Ovary (tissue), 10 donors: ENCODE measurements at places on chromosomes 5 and 9. TPM values are rescaled to one million over a fixed set of nuclear protein-coding genes. Genes with fewer than 3 reads are reported as not detected.

- no peak overlapping the region for H3K27ac ChIP-seq
- H3K4me1 ChIP-seq, result no peaks in the 10 kb centered on the region
- DNase-seq, result no peak
- no peaks in the 10 kb centered on the region for H3K36me3 ChIP-seq
- no peaks in the 10 kb centered on the region for H3K27me3 ChIP-seq
- H3K4me3 ChIP-seq, result no peak overlapping the region
Observed at GRCh38 chr5:123845356-123846100, 333.6 kb downstream of the CSNK1G3 start.

PTGS1 gene
- 1.4 TPM for total RNA-seq

DNA sequence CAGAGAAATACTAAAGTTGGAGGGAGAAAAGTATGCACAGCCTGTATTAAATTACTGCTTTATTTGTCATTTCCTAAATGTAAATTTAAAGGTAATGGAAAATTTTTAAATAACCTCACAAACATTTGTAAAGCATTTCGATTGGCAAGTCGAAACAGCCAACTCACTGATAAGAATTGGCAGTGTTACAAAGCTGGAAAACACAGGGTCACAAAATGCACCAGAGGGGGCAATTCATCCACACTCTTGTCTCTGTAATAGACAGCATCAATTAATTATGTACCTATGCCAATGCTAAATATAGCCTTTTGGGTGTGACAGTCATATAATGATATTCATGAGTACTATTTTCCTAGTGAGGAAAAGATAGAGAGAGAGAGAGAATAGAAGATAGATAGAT lies 140.6 kb upstream of the PRLR start:
- no peaks in the 10 kb centered on the region for H3K36me3 ChIP-seq
- no peaks in the 10 kb centered on the region for H3K27me3 ChIP-seq
- H3K4me1 ChIP-seq, result no peaks in the 10 kb centered on the region
- no peak for DNase-seq
- H3K27ac ChIP-seq, result no peak overlapping the region

DNA sequence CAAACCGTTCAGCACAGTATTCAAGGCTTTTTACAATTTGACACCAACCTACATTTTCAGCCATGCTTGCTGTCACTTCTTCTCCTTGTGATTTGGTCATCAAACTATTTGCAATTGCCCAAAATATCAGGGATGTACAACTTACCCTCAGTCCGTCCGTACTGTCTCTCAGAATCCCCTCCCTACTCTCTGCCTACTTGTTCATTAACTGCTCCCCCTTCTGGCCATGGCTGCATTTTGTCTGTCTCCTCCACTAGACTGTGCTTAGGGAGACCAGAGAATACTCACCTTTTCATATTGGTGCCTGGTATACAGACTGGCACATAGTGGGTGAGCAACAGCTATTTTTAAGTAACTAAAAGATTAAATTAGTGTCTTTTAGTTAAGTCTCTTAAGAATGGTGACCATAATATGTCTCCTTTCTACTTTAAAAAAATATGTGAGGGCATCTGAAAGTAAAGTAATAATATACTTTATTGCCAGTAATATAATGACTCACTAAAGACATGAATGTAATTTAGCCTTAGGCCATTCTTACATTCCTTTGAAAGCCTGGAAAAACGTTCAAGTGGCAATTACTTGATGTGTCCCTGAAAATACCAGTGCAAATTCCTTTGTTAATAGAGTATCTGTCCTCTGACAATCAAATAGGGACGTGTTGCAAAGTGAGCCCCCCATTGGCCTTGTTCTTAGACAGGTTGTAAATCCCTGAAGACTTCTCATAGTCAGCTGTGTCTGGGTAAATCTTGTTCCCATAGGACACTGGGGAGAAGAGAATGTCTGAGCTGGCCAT lies 27.8 kb downstream of the PRLR start:
- no peaks in the 10 kb centered on the region for H3K36me3 ChIP-seq
- no peak for DNase-seq
- H3K4me3 ChIP-seq, result no peak overlapping the region
- peaks cover 4% of the 10 kb centered on the region for H3K4me1 ChIP-seq

DNA sequence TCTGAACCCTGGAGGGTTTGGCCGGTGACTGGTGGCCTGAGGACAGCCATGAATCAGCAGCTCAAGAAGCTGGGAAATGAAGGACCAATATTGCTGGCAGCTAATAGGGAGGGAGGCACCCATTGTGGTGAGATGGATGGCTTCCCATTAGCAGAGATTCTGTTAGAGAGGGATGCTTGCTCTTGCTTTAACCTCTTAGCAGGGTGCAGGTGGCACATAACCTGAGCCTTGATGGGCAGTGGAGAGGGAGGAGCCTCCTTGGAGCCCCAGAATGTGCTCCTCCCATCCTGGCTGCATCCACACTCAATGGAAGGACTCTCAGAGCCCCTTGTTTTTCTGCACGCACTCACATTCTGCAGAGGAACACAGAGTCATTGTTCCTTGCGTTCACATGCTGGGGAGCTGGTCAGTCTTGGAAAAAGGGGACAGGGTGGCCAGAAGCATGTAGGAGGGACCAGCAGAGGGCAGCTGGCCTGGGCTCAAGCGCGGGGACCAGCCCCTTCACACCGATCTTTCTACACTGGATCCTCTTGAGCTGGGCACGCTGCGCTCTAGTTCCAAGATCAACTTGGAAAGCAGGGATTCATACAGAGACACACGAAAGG lies 161.8 kb downstream of the MED10 start:
- no peak overlapping the region for H3K27ac ChIP-seq
- no peak overlapping the region for H3K4me3 ChIP-seq

GRCh38 chr9:18385696-18386490 lies 88.1 kb upstream of the ADAMTSL1 start:
- no peak overlapping the region for H3K4me3 ChIP-seq
- no peaks in the 10 kb centered on the region for H3K4me1 ChIP-seq
- H3K27ac ChIP-seq, result no peak overlapping the region

TMEM215 gene
- not detected for total RNA-seq

DNA sequence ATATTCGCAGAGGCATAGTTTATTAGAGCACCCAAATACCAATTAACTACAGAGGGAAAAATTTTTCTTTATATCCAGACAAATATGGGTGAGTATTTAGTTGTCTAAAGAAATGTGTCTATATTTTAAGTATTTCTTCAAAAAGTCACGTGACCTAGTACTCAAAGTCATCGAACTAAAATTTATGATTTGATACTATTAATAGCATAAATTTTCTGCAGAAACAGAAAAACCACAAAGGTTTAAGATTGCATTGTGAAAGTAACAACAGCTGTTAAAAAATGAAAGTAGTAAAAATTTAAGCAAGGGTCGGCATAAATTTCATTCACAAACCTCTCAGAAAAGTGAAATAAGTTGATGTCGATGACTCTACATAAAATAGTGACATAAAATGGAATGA lies 323.9 kb upstream of the RORB start:
- H3K27ac ChIP-seq, result no peak overlapping the region
- H3K27me3 ChIP-seq, result no peaks in the 10 kb centered on the region
- H3K4me1 ChIP-seq, result no peaks in the 10 kb centered on the region

GRCh38 chr5:175285261-175285660 lies 158.7 kb downstream of the DRD1 start:
- H3K36me3 ChIP-seq, result no peaks in the 10 kb centered on the region
- no peaks in the 10 kb centered on the region for H3K4me1 ChIP-seq
- no peak overlapping the region for H3K27ac ChIP-seq
- DNase-seq, result no peak
- no peak overlapping the region for H3K4me3 ChIP-seq

GRCh38 chr5:80230269-80230992 lies 25.4 kb downstream of the SERINC5 start:
- DNase-seq, result no peak
- H3K4me1 ChIP-seq, result peaks cover 5% of the 10 kb centered on the region
- H3K4me3 ChIP-seq, result no peak overlapping the region
- H3K27me3 ChIP-seq, result no peaks in the 10 kb centered on the region
- no peak overlapping the region for H3K27ac ChIP-seq

- H3K36me3 ChIP-seq, result no peaks in the 10 kb centered on the region
- no peaks in the 10 kb centered on the region for H3K4me1 ChIP-seq
- no peaks in the 10 kb centered on the region for H3K27me3 ChIP-seq
- no peak for DNase-seq
Observed at GRCh38 chr5:15080219-15080618, 208.6 kb upstream of the ANKH start.

RNF183 gene
- total RNA-seq, result 0.38 TPM

- no peaks in the 10 kb centered on the region for H3K36me3 ChIP-seq
- peak overlapping the region; percentile 75 for H3K27ac ChIP-seq
- H3K4me1 ChIP-seq, result peaks cover 35% of the 10 kb centered on the region
- no peak overlapping the region for H3K4me3 ChIP-seq
Observed at GRCh38 chr9:133122935-133123611, 2.0 kb upstream of the RALGDS start.

DNA sequence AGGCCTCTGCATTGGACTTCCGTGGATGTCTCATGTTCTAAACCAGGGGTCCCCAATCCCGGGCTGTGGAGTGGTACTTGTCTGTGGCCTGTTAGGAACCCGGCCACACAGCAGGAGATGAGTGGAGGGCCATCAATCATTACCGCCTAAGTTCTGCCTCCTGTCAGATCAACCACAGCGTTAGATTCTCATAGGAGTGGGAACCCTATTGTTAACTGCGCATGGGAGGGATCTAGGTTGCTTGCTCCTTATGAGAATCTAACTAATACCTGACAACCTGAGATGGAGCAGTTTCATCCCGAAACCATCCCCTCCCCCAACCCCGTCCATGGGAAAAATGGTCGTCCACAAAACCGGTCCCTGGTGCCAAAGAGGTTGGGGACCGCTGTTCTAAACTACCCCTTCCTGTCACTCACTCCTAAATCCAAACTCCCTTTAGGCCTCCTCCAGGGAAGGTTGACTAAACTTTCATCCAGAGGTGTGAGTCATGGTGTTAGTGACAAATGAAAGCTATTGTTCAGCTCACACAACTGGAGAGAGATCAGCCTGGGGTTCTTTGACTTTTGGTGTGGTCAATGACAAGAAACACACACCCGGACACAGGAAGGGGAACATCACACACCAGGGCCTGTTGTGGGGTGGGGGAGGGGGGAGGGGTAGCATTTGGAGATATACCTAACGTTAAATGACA lies 9.5 kb downstream of the KCNV2 start:
- H3K27ac ChIP-seq, result no peak overlapping the region
- no peaks in the 10 kb centered on the region for H3K27me3 ChIP-seq
- H3K4me3 ChIP-seq, result no peak overlapping the region
- no peak for DNase-seq

- DNase-seq, result no peak
- no peak overlapping the region for H3K27ac ChIP-seq
- no peak overlapping the region for H3K4me3 ChIP-seq
- H3K36me3 ChIP-seq, result no peaks in the 10 kb centered on the region
- H3K27me3 ChIP-seq, result no peaks in the 10 kb centered on the region
- no peaks in the 10 kb centered on the region for H3K4me1 ChIP-seq
Observed at GRCh38 chr9:17600962-17601593, 22.2 kb downstream of the SH3GL2 start.

DNA sequence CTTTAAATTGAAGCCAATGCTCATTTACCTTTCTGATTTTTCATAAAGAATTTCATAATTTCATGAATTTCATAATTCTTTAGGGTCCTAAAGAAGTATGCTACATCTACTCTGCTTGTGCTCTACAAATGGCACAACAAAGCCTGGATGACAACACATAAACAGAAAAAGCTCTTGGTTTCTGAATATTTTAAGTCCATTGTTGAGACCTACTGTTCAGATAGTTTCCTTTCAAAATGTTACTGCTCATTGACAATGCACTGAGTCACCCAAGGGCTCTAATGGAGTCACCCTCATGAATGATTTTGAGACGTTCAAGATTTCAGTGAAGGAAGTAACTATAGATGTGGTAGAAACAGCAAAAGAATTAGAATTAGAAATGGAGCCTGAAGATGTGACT lies 74.1 kb downstream of the SLCO4C1 start:
- H3K27me3 ChIP-seq, result no peaks in the 10 kb centered on the region
- no peaks in the 10 kb centered on the region for H3K36me3 ChIP-seq
- H3K4me3 ChIP-seq, result no peak overlapping the region
- no peak overlapping the region for H3K27ac ChIP-seq
- no peak for DNase-seq

DNA sequence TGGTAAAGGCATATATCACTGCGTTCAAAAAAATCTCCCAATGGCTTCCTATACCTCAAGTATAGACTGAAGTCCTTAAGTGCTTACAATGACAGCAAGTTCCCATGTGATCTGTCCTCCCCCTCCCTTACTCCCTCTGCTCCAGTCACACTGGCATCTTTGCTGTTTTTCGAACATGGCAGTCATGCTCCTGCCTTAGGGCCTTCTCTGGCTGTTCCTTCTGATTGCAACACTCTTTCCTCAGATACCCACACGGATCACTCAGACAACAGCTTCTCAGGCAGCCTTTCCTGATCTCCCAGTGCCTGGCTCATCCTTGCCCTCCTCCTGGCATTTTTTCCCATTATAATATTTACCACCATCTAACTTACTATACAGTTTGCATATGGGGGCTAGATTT lies 232.8 kb downstream of the ARHGEF28 start:
- no peak overlapping the region for H3K27ac ChIP-seq
- H3K36me3 ChIP-seq, result no peaks in the 10 kb centered on the region
- no peak overlapping the region for H3K4me3 ChIP-seq
- H3K4me1 ChIP-seq, result peaks cover 4% of the 10 kb centered on the region
- no peaks in the 10 kb centered on the region for H3K27me3 ChIP-seq

DNA sequence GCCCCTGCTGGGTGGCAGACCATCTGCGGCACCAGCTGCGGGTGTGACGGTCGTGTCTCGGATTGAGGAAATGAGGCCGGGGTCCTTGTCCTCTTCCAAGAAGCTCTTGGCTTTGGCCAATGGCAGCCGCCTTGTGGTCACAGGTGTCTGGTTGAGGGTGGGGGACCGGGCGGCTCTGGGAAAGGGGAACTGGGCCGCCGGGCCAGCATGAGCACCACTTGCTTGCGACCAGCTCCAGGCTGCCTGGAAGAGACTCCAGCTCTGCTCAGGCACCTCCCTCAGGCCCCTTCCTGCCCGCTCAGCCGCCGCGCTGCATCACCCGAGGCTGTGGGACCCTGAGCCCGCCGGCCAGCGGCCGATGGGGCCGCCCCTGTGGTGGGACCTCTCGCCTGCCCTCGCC lies 59.7 kb downstream of the RXRA start:
- DNase-seq, result no peak
- H3K27me3 ChIP-seq, result no peaks in the 10 kb centered on the region
- no peaks in the 10 kb centered on the region for H3K36me3 ChIP-seq
- H3K27ac ChIP-seq, result no peak overlapping the region
- no peak overlapping the region for H3K4me3 ChIP-seq
- H3K4me1 ChIP-seq, result peaks cover 37% of the 10 kb centered on the region

- H3K4me1 ChIP-seq, result peaks cover 34% of the 10 kb centered on the region
- DNase-seq, result no peak
- no peaks in the 10 kb centered on the region for H3K36me3 ChIP-seq
Observed at GRCh38 chr9:106875529-106875928, 12.6 kb downstream of the ZNF462 start.

BARHL1 gene
- not detected for total RNA-seq
